ENCODE measurements at places on chromosomes 4 and X.

- no peak for DNase-seq
Observed at GRCh38 chrX:24097741-24098260, 43.0 kb downstream of the EIF2S3 start.

DNA sequence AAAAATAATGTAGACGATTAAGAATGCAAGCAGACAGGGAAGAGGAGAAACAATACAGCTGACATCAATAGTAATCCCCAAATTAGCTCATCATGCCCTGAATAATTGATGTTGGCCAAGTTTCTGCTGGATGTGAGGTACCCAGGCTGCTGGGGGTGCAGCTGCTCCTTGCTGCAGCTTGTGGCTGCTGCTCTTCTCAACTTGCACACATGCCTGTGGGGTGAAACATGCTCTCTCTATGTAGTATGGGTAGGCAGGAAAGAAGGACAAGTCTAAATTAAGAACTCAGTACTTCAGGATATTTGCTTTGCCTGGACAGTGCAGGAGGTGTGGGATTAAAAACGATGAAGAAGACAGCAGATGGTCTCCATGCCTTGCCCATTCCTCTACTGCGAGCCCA, 16.7 kb downstream of the EDA2R start:
- DNase-seq, result no peak

GRCh38 chr4:19026281-19026680, 1004.7 kb upstream of the LCORL start:
- no peak for DNase-seq

GRCh38 chr4:100593935-100594334, 76.1 kb upstream of the EMCN start:
- DNase-seq, result no peak
